ENCODE measurements at places on chromosomes 11 and 22.
A peak's percentile ranks its signal among the peaks of the same experiment; 100 is the strongest.

DNA sequence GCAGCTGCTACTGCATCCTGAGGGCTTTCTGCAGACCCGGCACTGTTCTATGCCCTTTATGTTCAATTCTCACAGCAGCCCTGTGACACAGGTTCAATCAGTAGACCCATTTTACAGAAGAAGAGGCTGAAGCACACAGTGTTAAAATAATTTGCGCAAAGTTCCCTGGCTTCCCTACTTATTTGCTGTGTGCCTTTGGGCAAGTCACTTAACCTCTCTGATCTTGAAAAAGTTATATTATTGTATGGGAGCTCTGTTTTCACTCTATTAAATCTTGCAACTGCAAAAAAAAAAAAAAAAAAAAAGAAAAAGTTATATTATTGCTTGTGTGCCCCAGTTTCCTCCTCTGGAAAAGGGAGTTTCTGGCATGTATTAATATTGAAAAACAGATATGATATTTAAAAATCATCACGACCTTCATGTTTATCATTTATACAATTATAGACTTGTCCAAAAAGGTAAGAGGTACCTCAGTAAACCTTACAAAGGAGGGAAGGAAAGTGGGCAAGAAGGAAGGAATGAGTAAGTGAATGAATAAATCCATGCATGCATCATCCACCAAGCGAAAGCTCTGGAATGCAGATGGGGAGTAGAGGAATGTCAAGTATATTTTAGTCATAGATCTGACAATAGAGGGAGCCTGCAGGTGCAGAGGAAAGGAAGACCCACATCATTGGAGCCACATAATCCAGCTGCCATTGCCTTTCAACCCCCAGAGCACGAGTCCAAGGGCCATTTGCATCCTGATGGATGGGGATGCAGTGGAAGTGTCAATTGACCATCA lies 21.2 kb upstream of the ISX start:
- DNase-seq, result no peak

DNA sequence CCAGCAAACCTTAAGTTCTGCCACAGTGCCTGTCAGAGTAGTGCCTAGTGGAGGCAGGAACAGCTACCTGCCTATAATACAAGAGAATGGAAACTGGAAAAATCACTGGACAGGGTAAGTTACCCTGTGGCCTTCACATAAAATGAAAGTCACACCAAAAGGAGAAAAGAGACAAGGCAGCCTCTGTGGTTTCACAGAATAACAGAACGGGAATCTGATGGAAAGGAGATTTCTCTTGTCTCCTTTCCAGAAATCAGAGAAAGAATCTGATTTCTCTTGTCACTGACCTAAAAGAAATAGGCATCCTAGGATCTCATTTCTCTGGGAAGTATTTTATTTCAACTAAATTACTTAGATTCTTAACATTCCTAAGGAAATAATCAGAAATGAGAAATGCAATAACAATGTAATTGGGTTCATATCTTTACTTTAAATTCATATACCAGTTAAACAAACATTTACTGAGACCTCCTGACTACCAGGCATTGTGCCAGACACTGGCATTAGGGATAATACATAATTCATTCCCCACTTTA lies 41.6 kb downstream of the PRCP start:
- no peak for DNase-seq

DNA sequence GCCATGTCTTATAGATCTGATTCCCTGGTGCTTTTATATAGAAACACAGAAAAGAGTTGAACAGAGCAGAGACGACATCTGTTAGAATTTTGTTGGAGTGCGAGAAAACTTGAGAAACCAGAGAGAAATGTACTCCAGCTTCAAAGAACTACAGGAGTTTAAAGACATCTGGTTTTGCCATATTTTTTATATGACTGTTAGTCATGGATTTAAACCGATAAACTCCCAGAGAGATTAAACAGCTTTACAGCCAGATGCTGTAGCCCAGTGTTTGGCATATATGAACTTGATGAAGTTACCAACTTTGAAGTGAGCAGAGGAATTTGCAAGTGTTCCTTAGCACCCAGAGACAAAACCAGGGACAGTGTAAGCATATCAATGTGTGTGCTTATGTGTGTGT lies 1083.1 kb downstream of the LRRC4C start:
- no peak for DNase-seq

- DNase-seq, result no peak
Observed at GRCh38 chr11:118628861-118629549, 21.6 kb downstream of the PHLDB1 start.

GRCh38 chr22:46763051-46763705 lies 728 bp downstream of the TBC1D22A start:
- DNase-seq, result peak; percentile 85

GRCh38 chr11:35875466-35875865 lies 68.4 kb upstream of the LDLRAD3 start:
- no peak for DNase-seq

GRCh38 chr22:20089226-20089976 lies 9.4 kb downstream of the DGCR8 start:
- no peak for DNase-seq

DNA sequence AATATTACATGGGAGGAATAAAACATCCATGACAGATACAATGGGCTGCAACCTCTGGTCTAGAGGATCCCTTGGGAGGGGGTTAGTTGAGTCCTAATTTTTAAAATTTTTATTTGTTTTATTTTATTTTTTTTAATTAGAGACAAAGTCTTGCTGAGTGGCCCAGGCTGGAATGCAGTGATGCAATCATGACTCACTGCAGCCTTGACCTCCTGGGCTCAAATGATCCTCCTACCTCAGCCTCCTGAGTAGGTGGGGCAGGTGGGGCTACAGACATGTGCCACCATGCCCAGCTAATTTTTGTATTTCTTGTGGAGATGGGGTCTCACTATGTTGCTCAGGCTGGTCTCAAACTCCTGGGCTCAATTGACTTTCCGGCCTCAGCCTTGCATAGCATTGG lies 43.1 kb downstream of the FDX1 start:
- no peak for DNase-seq
